ENCODE measurements at places on chromosomes 16 and 17. TPM values are rescaled to one million over a fixed set of nuclear protein-coding genes. Genes with fewer than 3 reads are reported as not detected.

The TPSG1 gene
- total RNA-seq, result not detected

The PDE6G gene
- not detected for total RNA-seq

The PYY gene
- 0.52 TPM for total RNA-seq

The CTRB1 gene
- total RNA-seq, result 5.6 TPM

The TBC1D3L gene
- total RNA-seq, result 33.3 TPM

The KRTAP3-1 gene
- not detected for total RNA-seq

GRCh38 chr17:8697323-8697741, 47.3 kb downstream of the CCDC42 start:
- H3K4me3 ChIP-seq, result no peak overlapping the region
- no peak overlapping the region for H3K27ac ChIP-seq
- H3K36me3 ChIP-seq, result no peaks in the 10 kb centered on the region
- no peak for DNase-seq
- H3K27me3 ChIP-seq, result peaks cover 18% of the 10 kb centered on the region
- H3K4me1 ChIP-seq, result no peaks in the 10 kb centered on the region

GRCh38 chr16:21698169-21699032, 34.6 kb downstream of the OTOA start:
- H3K27me3 ChIP-seq, result no peaks in the 10 kb centered on the region
- H3K36me3 ChIP-seq, result no peaks in the 10 kb centered on the region
- H3K27ac ChIP-seq, result no peak overlapping the region
- no peak for DNase-seq
- no peaks in the 10 kb centered on the region for H3K4me1 ChIP-seq

- no peak overlapping the region for H3K27ac ChIP-seq
- peaks cover 27% of the 10 kb centered on the region for H3K4me1 ChIP-seq
- H3K27me3 ChIP-seq, result no peaks in the 10 kb centered on the region
These were observed 6.8 kb downstream of the RAB40C start for GRCh38 chr16:596736-597060.

- no peak overlapping the region for H3K27ac ChIP-seq
- H3K4me1 ChIP-seq, result no peaks in the 10 kb centered on the region
- no peak for DNase-seq
- no peaks in the 10 kb centered on the region for H3K36me3 ChIP-seq
These were observed 39.5 kb upstream of the DNAH9 start for GRCh38 chr17:11558681-11559234.

DNA sequence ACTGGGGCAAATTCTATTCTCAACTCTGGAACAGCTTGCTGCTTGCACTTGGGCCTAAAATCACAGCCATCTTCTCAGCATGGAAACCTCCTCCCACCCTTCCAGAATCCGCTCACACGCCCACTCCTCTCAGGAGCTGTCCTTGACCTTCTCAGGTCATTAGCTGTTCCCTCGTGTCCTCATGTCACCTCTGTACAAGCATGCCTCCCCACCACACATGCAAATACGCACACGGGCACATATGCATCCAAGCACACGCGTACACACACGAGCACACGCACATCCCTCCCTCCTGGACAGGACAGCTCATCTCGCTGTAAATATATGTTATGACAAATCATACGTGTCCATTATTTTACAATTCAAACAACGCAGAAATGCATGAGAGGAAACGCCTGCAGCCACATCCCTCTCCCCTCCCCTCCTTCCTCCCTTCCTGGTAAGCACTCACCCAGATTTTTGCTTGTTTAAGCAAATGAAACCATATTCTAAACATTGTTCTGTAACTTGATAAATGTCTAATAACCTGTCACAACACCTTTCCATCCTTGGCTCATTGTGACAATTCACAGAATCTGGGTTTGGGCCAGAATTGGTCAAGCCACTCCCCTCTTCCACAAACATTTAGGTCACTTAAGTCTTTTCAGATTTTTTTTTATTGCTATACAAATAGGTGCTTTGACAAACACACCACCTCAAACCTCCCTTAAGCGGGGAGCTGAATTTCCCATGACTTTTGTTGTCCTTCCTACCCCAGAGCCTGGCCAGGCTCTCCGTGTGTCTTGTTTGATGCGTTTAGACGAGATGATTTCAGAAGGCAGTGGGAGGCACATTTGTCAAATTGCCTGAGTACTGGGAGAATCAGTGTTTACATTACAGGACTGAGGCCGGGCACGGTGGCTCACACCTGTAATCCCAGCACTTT, 41.7 kb downstream of the DNAH17 start:
- H3K36me3 ChIP-seq, result no peaks in the 10 kb centered on the region
- H3K27ac ChIP-seq, result no peak overlapping the region

- H3K4me1 ChIP-seq, result peaks cover 30% of the 10 kb centered on the region
- peak overlapping the region; percentile 68 for H3K27ac ChIP-seq
- H3K36me3 ChIP-seq, result peaks cover 54% of the 10 kb centered on the region
- no peak overlapping the region for H3K4me3 ChIP-seq
These were observed 26.0 kb downstream of the ZDHHC7 start for GRCh38 chr16:84985079-84986065.

DNA sequence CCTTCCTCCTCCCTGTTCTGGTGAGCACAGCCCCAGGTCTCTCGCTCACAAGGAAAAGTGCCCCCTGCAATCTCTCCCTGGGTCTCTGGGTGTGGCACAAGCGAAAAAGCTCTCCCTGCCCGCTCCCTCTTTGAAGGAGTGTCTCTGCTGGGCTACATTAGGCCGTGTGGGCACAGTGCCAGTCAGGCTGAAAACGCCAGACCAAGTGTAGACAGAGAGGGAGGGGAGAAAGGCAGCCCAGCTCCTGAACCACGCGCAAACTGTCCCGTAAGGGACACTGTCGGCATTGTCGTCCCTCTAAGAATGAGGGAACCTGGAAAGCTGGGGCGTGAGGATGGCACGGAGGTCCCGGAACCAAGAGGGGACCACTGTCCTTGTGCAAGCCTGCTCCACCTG, 3.9 kb downstream of the SMIM5 start:
- no peak for DNase-seq
- H3K4me3 ChIP-seq, result no peak overlapping the region
- 0 out of 2 replicates have a peak, but pooled peaks cover 3% of the 10 kb centered on the region for H3K36me3 ChIP-seq
- peaks cover 52% of the 10 kb centered on the region for H3K4me1 ChIP-seq

DNA sequence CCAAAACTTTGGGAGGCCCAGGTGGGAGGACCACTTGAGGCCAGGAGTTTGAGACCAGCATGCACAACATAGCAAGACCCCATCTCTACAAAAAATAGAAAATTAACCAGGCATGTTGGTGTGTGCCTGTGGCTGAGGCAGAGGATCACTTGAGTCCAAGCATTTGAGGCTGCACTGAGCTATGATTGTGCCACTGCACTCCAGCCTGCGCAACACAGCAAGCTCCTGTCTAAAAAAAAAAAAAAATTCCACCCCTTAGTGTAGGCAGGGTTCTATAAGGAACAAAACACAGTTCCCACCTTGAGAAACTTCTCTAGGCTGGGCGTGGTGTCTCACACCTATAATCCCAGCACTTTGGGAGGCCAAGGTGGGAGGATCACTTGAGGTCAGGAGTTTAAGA, 36.3 kb upstream of the HAPSTR1 start:
- no peak overlapping the region for H3K27ac ChIP-seq
- no peaks in the 10 kb centered on the region for H3K27me3 ChIP-seq
- H3K4me3 ChIP-seq, result no peak overlapping the region

DNA sequence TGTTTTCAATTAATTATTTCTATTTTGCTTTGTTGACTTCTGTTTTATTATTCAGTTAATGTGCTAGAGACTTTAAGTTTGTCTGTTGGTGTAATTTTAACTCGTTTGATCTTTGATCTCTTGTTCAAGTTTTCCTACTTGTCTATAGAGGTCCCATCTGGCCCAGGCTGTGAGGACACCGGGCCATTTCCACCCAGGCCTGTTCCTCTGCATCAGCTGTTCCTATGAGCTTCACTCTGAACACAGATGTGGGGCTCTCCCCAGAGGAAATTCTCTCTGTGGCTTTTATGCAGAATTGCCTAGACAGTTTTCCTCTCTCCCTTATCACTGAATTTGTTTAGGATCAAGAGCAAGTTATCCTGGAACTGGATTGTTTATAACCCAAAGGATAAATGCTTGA, 44.7 kb downstream of the MYO18A start:
- no peaks in the 10 kb centered on the region for H3K27me3 ChIP-seq
- H3K27ac ChIP-seq, result no peak overlapping the region
- no peak for DNase-seq
- no peaks in the 10 kb centered on the region for H3K36me3 ChIP-seq
- H3K4me3 ChIP-seq, result no peak overlapping the region

DNA sequence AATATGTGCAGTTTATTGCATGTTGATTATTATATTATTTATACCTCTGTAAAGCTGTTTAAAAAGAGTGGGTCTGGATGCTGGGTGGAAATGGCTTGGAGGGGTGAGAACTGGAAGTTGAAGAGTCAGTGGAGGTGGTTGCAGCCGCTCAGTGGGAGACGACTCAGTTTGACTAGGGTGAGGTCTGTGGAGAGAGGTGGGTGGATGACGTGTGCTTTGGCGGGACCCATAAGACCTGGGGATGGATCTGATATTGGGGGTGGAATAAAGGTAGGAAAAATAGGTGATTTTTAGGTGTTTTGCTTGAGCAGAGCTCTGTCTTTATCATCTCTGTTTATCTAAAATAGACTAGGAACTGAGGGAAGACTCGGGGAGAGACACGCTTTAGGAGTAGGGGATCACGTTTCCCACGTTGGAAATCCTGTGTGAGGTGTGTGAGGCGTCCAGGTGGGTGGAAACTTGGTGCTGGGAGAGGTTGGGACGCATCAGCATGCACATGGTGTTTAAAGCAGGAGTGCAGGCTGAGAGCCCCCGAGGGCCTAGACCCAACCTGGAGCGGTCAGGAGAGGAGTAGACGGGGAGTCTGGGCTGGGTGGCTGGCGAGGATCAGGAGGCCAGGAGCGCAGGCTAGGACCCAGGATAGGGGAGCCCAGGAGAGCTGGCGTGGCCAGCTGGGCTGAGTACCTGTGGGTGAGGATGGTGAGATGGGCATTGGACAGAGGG, 17.2 kb downstream of the NT5M start:
- no peaks in the 10 kb centered on the region for H3K27me3 ChIP-seq
- no peaks in the 10 kb centered on the region for H3K36me3 ChIP-seq
- no peaks in the 10 kb centered on the region for H3K4me1 ChIP-seq
- no peak overlapping the region for H3K27ac ChIP-seq
- no peak overlapping the region for H3K4me3 ChIP-seq

DNA sequence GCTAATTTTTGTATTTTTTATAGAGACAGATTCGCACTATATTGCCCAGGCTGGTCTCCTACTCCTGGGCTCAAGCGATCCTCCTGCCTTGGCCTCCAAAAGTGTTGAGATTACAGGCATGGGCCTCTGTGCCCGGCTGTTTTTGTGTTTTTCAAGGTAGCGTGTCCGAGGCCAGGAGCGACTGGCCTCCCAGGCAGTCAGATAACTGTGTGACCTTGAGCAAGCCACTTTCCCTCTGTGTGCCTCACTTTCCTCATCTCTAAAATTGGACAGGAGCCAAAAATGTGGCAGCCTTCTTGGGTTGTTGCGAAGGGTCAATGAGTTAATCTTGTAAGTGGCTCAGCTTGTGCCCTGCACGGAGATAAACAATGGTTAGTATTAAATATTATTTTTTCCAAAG, 2.4 kb downstream of the ABCC1 start:
- H3K4me3 ChIP-seq, result no peak overlapping the region
- DNase-seq, result no peak
- peaks cover 22% of the 10 kb centered on the region for H3K4me1 ChIP-seq
- no peaks in the 10 kb centered on the region for H3K36me3 ChIP-seq
- no peak overlapping the region for H3K27ac ChIP-seq

- H3K4me1 ChIP-seq, result peaks cover 48% of the 10 kb centered on the region
- DNase-seq, result no peak
- no peak overlapping the region for H3K4me3 ChIP-seq
- no peaks in the 10 kb centered on the region for H3K36me3 ChIP-seq
- H3K27me3 ChIP-seq, result no peaks in the 10 kb centered on the region
These were observed 29.9 kb upstream of the TNS4 start for GRCh38 chr17:40531051-40531991.

DNA sequence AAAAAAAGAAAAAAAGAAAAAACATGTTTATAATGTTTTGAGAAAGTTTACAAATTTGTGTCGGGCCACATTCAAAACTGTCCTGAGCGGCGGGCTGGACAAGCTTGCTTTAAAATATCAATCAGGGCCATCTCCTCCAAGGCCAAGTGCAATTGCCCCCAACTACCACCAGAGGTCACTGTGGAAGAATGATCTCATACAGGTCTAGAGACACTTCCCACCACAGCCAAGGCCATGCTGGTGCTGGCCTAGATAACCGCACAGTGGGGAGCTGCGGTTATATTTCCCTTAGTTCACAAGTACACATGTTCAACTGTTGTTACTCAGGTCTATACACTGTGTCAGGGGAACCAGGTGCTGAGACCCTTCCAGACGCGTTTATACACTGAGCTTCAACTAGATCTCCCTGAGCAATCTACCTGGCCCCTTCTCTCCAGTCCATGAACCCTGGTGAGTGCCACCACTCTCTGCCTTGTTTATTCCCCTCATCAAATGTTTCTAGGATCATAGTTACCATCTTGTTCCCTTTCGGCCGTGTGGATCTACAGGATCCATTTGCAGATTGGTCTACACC, 83.8 kb upstream of the CCL2 start:
- no peaks in the 10 kb centered on the region for H3K36me3 ChIP-seq
- H3K4me3 ChIP-seq, result no peak overlapping the region
- DNase-seq, result peak; percentile 12
- H3K4me1 ChIP-seq, result no peaks in the 10 kb centered on the region
- no peaks in the 10 kb centered on the region for H3K27me3 ChIP-seq

GRCh38 chr16:28943281-28943680, 7.5 kb upstream of the NFATC2IP start:
- H3K27me3 ChIP-seq, result no peaks in the 10 kb centered on the region
- H3K4me1 ChIP-seq, result peaks cover 3% of the 10 kb centered on the region
- DNase-seq, result no peak
- no peaks in the 10 kb centered on the region for H3K36me3 ChIP-seq
- H3K4me3 ChIP-seq, result no peak overlapping the region
- H3K27ac ChIP-seq, result no peak overlapping the region

- peaks cover 34% of the 10 kb centered on the region for H3K4me1 ChIP-seq
- no peak overlapping the region for H3K4me3 ChIP-seq
- H3K36me3 ChIP-seq, result no peaks in the 10 kb centered on the region
- H3K27ac ChIP-seq, result no peak overlapping the region
These were observed 17.4 kb upstream of the CMIP start for GRCh38 chr16:81427219-81427618.

DNA sequence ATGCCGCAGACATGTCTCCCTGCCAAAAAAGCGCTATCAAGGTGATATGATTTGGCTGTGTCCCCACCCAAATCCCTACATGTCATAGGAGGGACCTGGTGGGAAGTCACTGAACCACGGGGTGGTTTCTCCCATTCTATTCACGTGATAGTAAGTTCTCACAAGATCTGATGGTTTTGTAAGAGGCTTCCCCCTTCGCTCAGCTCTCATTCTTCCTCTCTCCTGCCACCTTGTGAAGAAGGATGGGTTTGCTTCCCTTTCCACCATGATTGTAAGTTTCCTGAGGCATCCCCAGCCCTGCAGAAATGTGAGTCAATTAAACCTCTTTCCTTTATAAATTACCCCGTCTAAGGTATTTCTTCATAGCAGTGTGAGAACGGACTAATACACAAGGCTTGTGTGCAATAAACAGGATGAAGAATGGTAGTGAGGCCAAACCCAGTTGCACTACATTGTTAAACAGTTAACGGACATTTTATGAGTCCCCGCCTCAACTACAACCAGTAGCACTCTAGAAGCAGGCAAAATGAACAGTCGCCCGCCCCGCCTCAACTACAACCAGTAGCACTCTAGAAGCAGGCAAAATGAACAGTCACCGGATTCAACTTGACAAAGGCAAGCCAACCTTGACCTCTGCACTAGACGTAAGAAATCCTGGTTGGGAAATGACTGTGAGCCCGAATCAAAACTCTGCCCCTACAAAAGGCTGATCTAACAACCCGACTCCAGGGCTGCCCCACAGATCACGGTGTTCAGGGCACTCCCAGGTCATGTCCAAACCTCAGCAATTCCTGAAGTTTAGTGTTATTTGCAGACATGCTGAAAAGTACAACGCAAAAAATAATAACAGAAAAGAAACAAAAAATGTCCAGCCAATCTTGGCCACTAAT, 26.3 kb downstream of the VPS53 start:
- H3K4me3 ChIP-seq, result no peak overlapping the region
- DNase-seq, result no peak
- H3K27me3 ChIP-seq, result no peaks in the 10 kb centered on the region
- 0 out of 2 replicates have a peak, but pooled peaks cover 2% of the 10 kb centered on the region for H3K36me3 ChIP-seq
- no peak overlapping the region for H3K27ac ChIP-seq
- no peaks in the 10 kb centered on the region for H3K4me1 ChIP-seq

Measured in HCT116 (cell line).